ENCODE measurements at places on chromosomes 6 and 20. TPM values are rescaled to one million over a fixed set of nuclear protein-coding genes. Genes with fewer than 3 reads are reported as not detected.

GGTLC1 gene
- total RNA-seq = not detected

DNA sequence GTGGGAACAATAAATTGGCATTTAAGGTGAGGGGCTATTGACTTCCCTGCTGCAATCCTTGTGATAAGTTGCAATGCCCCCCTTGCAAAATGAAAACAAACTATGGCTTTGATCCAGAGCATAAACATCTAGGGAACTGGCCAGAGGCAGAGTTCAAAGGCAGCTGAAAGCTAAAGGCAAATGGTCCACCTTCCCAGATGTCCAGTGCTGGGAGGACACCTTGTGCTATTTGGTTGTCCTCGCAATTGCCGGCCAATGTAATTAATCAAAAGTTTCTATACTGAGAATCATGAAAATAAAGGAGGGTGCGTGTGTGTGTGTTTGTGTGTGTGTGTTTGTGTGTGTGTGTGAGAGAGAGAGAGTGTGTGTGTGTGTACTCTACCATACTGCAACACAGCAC, 337.4 kb downstream of the CBLN4 start:
- DNase-seq = no peak

OR2H1 gene
- not detected for total RNA-seq

COX4I2 gene
- not detected for total RNA-seq

DNA sequence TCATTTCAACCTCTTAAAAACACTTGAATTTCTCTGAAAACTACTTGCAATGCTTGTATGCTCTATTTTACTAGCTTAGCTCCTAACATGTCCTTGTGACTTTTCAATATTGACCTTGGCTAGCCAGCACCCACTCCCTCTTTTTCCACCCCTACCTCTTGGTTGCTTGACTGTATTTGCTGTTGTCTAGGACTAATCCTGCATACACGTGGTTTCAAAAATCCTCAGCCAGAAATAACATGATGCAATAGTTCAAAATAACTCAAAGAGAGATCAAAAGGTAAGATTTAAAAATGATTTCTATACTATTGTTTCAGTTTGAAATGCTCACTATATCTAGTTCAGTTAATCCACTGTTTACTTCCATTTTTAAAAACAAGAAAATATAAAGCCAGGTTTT, 102.3 kb upstream of the TBX18 start:
- DNase-seq = peak; percentile 81

MPIG6B gene
- not detected for total RNA-seq

- DNase-seq = no peak
Observed at GRCh38 chr20:403582-403957, 4.5 kb upstream of the RBCK1 start.

MAFB gene
- 3.0 TPM for total RNA-seq

TREM1 gene
- not detected for total RNA-seq

LGSN gene
- not detected for total RNA-seq

DNA sequence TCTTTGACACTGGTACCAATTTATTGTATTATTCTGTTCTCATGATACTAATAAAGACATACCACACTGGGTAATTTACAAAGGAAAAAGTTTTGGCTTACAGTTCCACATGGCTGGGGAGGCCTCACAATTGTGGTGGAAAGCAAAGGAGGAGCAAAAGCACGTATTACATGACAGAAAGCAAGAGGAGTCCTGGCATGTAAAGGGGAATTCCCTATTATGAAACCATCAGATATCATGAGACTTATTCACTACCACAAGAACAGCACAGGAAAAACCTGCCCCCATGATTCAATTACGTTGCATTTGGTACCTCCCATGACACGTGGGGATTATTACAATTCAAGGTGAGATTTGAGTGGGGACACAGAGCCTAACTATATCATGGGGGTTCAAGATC, 43.4 kb downstream of the SLC22A2 start:
- no peak for DNase-seq

DNA sequence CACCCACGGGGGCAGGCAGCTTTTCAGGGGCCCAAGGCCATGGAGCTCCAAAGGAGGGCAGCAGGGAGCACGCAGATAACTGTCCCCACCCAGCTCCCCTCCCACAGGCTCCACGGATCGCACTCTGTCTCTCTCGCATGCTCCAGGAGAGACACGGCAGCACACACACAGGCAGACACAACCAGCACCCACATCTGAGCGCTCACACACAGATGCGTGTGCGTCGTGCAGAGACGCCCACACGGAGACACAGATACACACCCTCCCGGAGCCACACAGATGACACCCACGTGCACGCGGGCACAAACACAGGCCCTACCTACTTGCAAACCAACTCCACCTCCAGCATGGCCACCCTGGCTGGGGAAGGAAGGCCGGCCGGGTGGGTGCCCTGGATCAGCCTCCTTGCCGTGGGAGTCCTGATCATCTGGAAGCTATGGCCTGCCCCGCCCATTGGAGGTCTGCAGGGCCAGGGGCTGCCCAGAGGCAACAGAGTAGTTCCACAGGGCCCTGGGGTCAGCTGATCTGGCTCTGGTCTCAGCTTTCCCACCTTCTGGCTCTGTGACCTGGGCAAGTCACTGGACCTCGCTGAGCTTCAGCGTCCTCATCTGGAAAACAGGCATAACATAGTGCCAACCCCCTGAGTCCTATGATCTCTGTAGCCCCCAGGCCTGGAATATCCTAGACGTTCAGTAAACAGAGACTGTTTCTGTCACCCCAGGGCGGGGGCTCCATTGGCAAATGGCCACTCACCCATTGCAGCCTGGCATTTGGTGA, 31.5 kb downstream of the AAR2 start:
- DNase-seq = no peak

- DNase-seq = no peak
Observed at GRCh38 chr20:51860111-51860882, 58.0 kb upstream of the SALL4 start.

CST7 gene
- total RNA-seq = not detected

DNA sequence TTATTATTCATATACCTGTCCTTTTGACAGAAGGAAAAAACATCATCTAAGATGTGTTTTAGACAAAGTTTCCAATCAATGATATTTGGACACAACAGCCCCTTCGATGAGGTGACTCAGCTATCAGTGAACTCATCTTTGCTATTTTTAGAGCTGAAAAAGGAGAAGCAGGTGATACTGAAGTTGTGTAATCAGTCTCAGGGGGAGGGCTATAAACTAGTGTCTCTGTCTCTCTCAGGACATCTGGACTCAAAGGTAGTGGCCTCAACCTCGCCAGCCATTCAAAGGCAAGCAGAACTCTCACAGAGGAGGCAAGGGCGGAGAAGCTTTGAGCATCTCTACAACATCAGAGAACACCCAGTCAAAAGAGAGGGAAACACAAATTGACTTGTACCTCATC, 135.4 kb downstream of the BFSP1 start:
- no peak for DNase-seq

ADGB gene
- total RNA-seq = not detected

- peak; percentile 5 for DNase-seq
Observed at GRCh38 chr20:17281478-17281877, 54.6 kb downstream of the PCSK2 start.

- DNase-seq = no peak
Observed at GRCh38 chr6:130841128-130841728, 14.0 kb downstream of the SMLR1 start.

DNA sequence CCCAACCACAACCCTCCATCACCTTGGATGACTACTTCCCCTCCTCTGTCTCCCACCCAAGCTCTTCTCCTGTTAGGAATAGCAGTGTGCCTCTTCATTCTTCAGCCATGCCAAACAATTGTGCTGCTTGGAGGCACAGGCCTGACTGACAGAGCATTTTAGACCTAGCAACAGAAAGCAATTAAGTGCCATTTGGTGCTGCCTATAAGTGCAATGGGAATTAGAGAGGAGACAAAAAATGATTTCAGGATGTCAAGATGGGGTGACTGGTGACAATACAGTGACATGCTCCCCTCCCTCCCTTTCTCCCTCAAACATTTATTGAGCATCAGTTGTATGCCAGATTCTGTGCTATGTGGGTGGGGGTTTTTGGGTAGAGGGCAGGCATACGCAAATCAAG, 322.6 kb upstream of the MOCS1 start:
- no peak for DNase-seq

PMEPA1 gene
- 1.3 TPM for total RNA-seq

DNA sequence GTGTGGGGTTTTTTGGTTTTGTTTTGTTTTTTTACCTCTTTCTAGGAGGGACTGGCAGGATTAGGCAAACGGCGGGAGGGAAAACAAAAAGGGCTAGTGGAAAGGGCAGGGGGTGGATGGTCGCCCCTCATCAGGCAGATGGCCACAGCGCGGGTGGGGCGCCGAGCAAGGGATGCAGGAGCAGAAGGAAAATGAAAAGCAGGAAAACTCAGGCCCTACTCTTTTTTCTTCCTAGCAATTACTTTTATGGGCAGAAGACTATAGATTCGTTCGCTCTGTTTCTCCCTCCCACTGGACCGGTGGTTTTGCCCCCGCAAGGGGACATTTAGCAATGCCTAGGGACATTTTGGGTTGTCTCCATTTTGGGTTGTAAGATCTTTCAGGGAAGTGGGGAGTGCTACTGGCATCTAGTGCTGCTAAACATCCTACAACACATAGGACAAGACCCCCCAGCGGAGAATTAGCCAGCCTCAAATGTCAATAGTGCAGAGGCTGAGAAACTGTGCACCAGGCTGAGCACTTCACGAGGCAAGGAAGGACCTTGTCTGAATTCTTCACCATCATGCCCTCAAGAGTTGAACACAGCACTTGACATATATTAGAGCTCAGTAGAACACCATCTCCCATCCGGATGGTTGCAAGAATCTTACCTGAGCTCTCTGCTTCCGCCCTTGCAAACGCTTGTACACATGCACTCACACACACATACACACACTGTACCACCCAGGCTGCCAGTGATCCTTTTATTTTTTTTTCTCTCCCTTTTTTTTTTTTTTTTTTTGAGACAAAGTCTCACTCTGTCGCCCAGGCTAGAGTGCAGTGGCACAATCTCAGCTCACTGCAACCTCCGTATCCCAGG, 4.8 kb upstream of the ZMYND8 start:
- peak; percentile 18 for DNase-seq

DAAM2 gene
- total RNA-seq = 0.20 TPM

APOBEC2 gene
- not detected for total RNA-seq

GRCh38 chr6:107129370-107129925, 14.1 kb upstream of the BEND3 start:
- no peak for DNase-seq

DNA sequence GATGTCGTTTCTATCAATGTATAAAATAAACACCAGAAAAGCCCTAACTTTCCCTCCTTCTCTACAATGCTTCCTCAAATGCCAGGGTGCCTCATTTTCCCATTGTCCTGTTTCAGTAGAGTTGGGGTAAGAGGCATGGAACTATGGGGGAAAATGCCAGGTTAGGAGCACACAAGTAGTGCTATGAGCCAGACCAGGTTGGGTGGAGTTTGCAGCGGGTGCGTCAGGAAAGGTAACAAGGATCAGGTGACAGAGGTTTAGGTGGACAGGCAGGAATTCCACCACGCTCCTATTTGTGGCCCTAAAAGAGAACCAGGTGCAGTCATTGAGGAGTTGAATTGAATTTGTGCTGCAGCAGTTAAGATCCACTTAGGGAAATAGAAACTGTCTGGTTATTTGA, 36.5 kb downstream of the SYTL3 start:
- no peak for DNase-seq

CTAGE9 gene
- total RNA-seq = not detected

TUBB2B gene
- total RNA-seq = 1.8 TPM

- DNase-seq = no peak
Observed at GRCh38 chr20:21874921-21875320, 169.5 kb downstream of the PAX1 start.

- no peak for DNase-seq
Observed at GRCh38 chr6:143555071-143555492, 43.6 kb upstream of the FUCA2 start.

SLC17A1 gene
- not detected for total RNA-seq

- no peak for DNase-seq
Observed at GRCh38 chr6:160063771-160064413, 57.7 kb upstream of the SLC22A1 start.

GRCh38 chr6:41286544-41287346, at the start of gene TREM1:
Gene TREM1, minus strand, starts transcription at chr6:41286682. Its CDS starts 27 bp downstream, at chr6:41286655.
- DNase-seq = no peak

- no peak for DNase-seq
Observed at GRCh38 chr6:22411376-22412105, 114.7 kb upstream of the PRL start.

LY6G6F gene
- not detected for total RNA-seq

POM121L2 gene
- total RNA-seq = not detected

TPD52L2 gene
- 96.3 TPM for total RNA-seq

TXLNB gene
- 0.40 TPM for total RNA-seq

GRCh38 chr20:59149678-59150504, 13.7 kb upstream of the ZNF831 start:
- peak; percentile 95 for DNase-seq

SALL4 gene
- total RNA-seq = 0.22 TPM

DNA sequence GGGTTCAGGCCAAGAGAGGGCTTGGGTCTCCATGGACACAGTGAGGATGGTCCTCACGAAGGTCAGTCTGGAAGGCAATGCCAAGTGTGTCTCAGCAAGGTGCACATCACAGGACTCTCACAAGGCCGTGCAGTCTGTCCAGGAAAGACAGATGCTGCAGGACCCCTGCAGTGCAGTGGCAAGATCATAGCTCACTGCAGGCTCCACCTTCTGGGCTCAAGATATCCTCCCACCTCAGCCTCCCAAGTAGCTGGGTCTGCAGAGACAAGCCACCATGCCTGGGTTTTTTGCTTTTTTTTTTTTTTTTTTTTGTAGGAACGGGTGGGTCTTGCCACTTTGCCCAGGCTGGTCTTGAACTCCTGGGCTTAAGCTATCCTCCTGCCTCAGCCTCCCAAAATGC, 26.4 kb downstream of the ZMYND8 start:
- DNase-seq = no peak

- no peak for DNase-seq
Observed at GRCh38 chr20:51481341-51481914, 61.1 kb downstream of the NFATC2 start.

GRCh38 chr20:62048821-62049291, 16.8 kb downstream of the TAF4 start:
- DNase-seq = no peak

SOX18 gene
- 29.6 TPM for total RNA-seq

DNA sequence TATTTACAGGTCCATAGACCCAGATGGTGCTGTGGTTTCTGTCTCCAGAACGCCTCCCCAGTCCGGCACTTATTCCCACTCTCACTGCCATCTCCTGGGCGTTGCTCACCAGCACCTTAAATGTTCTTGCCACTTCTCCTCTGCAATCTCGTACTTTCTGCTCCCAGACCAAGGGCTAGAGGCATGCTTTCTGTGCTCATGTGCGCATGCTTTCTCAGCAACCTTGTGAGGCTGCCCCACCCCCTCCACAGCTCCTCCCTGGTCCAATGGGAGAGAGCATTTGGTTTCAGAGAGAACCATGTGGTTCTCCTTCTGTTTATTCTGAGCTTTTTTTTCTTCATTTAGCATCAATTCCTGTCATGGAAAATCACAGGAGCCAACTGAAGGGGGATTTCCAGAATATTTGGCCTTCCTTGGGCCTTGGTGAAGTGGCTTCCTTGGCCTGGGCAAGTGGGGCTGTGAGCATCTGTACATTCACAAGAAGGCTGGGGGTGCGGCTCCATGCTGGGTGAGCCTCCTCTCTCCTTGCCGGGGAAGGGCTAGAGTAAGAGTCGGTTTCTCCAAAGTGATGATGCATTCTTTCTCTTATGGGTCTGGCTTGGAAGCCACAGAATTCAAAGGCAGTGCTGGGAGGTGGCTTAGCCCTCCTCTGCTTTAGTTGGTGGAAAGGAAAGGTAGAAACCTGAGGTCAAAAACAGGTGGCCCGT, 66.6 kb downstream of the PHACTR3 start:
- DNase-seq = no peak

GRCh38 chr20:11045412-11046175, 371.8 kb upstream of the JAG1 start:
- DNase-seq = no peak
